ENCODE measurements at places on chromosomes 2 and 18.

- no peak for DNase-seq
Measured at GRCh38 chr2:80378-80777, 34.1 kb upstream of the FAM110C start.

GRCh38 chr2:20110876-20111275, 59.4 kb upstream of the LAPTM4A start:
- no peak for DNase-seq

DNA sequence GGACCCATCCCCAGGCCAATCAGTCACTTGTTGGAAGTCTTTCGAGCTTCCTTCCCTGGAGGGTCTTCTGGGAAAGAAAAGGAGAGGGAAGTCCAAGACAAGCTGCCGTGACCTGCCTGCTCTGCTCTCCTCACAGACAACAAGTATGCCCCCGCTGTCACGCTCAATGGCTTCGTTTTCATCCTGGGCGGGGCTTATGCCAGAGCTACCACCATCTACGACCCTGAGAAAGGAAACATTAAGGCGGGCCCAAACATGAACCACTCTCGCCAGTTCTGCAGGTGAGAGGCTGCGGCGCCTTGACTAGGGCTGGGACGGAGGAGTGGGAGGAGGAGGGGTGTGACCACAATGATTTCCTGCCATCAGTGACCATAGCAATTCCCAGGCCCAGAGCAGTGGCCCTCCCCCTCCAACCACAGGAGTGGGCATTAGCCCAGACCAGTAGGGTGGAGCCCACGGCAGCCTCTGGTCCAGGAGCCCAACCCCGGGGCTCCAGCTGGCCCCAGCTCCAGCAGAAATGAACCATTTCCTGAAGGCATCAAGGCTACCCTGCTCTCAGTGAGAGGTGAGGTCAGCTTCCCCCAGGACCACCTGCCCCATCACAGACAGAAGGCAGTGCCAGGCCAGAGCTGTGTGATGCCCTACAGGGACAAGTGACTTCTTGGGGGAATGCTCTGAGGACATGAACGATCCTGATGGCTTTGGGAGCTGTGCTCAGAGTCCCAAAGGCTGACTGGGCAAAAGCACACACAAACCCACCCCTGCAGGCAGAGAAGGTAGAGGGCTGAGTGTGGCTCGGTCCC, 223.1 kb downstream of the ATAD2B start:
- DNase-seq, result no peak

GRCh38 chr2:55090702-55091101, 40.5 kb upstream of the RTN4 start:
- no peak for DNase-seq

DNA sequence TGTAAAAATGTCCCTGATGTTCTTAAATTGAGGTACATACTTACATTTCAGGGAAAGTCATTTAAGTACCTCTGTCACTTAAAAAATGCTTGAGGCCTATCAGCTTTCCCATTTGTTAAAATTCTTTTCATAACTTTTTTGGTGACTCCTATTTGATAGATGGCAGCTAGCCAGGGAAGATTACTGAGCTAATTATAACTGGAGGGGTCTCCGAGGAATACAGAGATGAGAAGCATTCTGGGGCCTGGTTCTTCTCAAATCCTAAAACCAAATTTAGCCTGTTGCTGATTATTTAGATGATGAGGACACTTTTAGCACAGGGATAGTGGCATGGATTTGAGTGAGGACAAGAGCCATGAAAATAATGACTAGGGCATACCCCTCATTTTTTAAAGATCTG, 4.8 kb downstream of the UGP2 start:
- DNase-seq, result no peak

DNA sequence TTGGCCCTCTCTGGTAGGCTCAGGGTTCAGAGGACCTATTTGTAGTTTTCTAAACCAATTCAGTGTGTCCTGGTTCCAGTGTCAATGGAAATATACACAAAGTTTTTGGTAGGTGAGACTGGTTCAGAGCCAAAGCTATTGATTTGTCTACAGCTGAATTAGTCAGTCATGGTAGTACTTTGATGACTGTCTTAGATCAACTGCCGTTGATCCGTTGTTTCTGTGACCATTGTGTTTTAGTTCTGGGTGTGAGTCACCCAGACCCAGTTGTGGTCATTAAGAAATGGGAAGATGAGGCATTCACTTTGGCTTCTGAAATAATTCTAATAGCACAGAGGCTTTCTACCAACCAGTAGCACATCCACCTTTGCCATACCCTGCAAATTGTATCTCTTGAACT, 16.0 kb upstream of the RPE start:
- DNase-seq, result no peak
